ENCODE measurements at places on chromosomes 7 and 10. TPM values are rescaled to one million over a fixed set of nuclear protein-coding genes. Genes with fewer than 3 reads are reported as not detected.

GRCh38 chr7:6556196-6556595 is 4.9 kb upstream of the GRID2IP start:
- no peak for DNase-seq

GRCh38 chr7:1063361-1063760 is 19.0 kb downstream of the GPR146 start:
- DNase-seq: no peak

GRCh38 chr10:51986516-51986915 is 287.1 kb upstream of the CSTF2T start:
- DNase-seq: no peak

GRCh38 chr10:4515721-4516120 is 310.3 kb upstream of the AKR1E2 start:
- no peak for DNase-seq

DNA sequence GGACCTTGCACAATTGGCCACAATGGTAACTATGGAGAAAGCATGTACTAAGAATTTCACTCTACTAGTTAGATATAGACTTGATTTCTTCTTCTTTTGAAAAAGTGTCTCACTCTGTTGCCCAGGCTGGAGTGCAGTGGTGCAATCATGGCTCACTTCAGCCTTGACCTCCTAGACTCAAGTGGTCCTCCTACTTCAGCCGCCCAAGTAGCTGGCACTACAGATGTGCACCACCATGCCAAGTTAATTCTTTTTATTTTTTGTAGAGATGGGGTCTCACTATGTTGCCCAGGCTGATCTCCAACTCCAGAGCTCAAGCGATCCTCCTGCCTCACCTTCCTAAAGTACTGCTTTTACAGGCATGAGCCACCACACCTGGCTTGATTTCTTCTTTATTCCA is 29.1 kb downstream of the ASAH2 start:
- no peak for DNase-seq

DNA sequence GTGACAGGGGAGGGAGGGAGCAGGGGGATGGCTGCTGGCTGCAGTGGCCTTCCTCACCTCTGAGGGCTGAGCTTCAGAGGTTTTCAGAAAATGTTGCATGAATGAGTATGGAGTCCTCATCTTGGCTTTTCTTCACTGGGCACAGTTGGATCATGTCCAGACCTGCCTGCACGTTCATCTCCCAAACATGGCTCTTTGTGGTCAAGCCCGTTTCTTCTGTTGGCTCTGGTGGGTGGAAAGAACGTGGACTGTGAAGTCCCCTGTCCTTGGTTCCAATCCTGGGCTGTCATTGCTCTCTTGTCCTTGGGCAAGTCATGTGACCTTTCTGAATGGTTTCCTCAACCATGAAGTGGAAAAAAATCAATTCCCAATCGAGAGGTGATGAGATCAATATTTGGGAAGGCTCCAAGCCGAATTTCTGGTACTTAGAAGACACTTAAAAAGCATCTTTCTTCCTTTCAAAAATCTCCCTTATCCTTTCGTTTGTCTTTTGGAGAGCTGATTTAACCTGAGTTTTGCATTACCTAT is 34.5 kb downstream of the TSPAN14 start:
- no peak for DNase-seq

DNA sequence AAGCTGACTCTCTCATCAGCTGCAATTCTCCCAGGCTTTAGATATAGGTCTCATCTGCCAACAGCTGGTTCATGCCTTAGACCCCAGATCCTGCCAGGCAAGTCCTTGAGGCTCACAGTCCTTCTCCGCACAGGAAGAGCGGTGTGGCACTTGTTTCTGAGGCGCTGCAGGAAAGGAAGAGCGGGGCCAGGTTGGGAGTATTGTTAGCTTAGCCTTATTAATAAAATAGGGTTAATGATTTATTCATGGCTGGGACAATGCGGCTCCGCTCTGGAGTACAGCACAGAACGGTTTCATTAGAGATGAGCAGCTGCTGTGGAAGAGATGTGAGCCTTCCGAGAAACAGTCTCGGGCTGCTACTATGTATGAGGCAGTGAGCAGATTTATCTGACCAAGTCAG is 78.1 kb downstream of the FZD1 start:
- DNase-seq: no peak

GRCh38 chr10:114343623-114344505 is 60.4 kb downstream of the AFAP1L2 start:
- DNase-seq: no peak

GRCh38 chr10:128211064-128211504 is 84.9 kb upstream of the MKI67 start:
- DNase-seq: peak; percentile 47

SPDYE5 gene
- not detected for polyA plus RNA-seq

DYDC2 gene
- polyA plus RNA-seq: not detected
